Gastrocnemius medialis (tissue), 4 donors: ENCODE measurements at places on chromosomes 1 and 21. TPM values are rescaled to one million over a fixed set of nuclear protein-coding genes. Genes with fewer than 3 reads are reported as not detected.

DNA sequence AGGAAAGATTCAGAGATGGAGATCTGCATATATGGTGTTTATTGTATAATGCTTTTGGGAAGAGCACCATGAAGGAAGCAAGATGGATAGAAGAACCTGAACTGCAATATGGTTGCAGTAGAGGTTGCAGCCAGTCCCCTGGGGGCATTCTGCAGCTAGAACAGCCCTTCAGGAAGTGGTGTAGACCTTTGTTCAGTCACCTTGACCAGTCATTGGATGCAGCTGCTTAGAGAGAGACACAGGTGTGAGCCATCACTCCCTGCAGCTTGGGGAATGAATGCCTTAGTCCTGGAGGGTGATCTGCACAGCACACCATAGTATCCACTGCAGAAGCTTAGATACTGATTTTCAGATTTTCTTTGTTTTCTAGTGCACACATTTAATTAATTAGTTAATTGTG is 42.3 kb downstream of the NEK7 start:
- H3K27me3 ChIP-seq, result no peaks in the 10 kb centered on the region
- DNase-seq, result no peak
- no peaks in the 10 kb centered on the region for H3K36me3 ChIP-seq
- H3K4me1 ChIP-seq, result peaks cover 35% of the 10 kb centered on the region
- no peak overlapping the region for H3K27ac ChIP-seq

AKR7A2 gene
- 52.7 TPM for total RNA-seq

GBP2 gene
- total RNA-seq, result 75.6 TPM

DNA sequence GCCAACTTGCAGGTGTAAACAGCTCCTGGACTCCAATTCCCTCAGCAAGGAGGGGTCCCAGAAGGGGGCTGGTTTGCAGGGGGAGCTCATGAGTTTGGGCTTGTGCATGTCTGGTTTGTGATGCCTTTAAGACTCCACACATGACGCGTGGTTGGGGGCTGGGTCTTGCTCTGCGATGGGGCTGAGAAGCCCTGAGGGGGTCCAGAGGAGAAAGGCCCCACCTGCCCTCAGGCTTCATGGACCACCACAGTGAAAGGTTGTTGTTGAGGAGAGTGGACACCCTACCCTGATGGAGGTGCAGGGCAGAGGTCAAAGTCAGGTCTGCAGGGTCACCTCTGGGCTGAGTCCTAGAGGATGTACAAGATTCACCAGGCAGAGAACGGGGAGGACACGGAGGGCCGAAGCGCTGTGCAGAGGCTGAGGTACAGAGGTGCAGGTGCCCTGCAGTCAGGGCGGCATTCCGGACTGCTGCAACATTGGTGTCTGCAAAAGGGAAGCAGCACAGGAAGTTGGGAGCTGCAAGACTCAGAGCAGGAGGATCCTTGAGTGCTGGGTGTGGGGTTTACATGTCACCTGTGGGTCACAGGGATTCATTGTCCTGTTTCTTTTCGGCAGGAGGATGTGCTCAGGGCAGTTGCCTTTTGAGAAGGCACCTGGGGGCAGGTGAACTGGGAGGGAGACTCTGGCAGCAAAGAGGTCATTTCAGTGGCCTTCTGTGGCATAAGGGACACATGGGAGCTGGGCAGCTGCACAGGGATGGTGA is 399.4 kb downstream of the PTPRU start:
- DNase-seq, result no peak
- H3K4me1 ChIP-seq, result no peaks in the 10 kb centered on the region
- H3K36me3 ChIP-seq, result no peaks in the 10 kb centered on the region
- H3K27ac ChIP-seq, result no peak overlapping the region
- H3K27me3 ChIP-seq, result no peaks in the 10 kb centered on the region

- H3K4me3 ChIP-seq, result no peak overlapping the region
- no peaks in the 10 kb centered on the region for H3K27me3 ChIP-seq
- H3K36me3 ChIP-seq, result no peaks in the 10 kb centered on the region
- no peak for DNase-seq
- no peak overlapping the region for H3K27ac ChIP-seq
- no peaks in the 10 kb centered on the region for H3K4me1 ChIP-seq
Observed at GRCh38 chr1:21517161-21517589, 8.0 kb downstream of the ALPL start.

DNA sequence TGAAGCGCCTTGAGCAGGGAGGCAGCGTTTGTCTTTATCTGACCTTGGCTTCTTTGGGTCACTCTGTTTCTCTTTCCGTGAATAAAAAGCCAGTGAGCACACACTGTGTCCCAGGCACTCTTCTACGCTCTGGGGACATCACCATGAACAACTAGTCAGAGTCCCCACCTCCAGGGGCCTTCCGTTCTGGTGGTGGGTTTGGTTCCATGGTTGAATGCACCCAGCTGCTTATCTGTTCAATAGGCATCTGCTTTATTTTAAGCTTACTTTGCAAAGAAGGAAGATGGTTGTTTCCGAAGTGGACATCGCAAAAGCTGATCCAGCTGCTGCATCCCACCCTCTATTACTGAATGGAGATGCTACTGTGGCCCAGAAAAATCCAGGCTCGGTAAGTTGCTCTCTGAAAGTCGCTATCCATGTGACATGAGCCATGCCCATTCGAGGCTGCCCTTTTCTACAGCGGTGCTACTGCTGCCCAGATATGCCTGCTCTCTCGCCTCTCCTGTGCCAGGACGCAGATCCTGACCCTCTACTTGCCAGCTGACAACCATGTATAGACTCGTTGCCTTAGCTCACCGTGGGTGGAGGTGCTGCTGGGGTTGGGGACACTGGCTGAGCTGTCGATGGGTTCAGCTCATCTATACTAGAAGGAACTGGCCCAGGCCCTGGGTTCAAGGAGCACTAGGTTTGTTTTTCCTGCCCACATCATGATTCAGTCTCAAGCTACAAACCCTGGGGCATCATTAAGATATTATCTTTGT is 5.9 kb downstream of the MX1 start:
- H3K4me1 ChIP-seq, result no peaks in the 10 kb centered on the region
- H3K27ac ChIP-seq, result no peak overlapping the region
- DNase-seq, result no peak

DNA sequence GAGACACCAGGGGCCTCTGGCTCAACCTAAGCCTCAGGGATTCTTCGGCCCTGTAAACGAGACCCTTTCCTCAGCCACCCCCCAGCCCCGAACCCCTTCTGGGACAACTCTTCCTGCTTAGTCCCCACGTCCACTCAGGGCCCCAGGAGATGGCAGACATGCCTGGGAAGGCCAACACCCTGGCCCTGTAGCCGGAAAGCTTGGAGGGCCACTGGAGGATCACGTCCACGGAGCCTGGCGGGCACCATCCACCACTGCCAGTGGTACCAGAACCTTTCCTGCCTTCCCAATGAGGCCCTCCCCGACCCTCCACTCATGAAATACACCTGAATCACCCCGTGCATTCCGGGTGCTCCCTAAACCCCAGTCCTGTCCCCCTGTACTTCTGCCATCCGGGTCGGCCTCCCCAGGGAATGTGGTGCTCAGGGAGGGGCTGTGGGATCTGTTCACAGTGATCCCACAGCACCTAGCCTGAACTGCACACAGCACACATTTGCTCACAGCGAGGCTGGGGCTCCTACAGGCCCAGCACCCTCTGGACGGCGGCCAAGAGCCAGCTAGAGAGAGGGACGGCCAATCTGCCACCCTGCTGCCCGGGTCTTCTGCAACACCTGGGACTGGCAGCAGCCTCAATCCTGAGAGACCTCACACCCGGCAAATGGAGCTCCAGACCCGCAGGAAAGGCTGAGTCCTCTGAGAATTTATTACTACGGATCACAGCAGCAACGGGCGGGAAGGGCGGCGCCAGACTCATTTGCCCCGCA is 1.8 kb downstream of the AURKAIP1 start:
- no peaks in the 10 kb centered on the region for H3K36me3 ChIP-seq
- DNase-seq, result no peak
- no peak overlapping the region for H3K27ac ChIP-seq

DNA sequence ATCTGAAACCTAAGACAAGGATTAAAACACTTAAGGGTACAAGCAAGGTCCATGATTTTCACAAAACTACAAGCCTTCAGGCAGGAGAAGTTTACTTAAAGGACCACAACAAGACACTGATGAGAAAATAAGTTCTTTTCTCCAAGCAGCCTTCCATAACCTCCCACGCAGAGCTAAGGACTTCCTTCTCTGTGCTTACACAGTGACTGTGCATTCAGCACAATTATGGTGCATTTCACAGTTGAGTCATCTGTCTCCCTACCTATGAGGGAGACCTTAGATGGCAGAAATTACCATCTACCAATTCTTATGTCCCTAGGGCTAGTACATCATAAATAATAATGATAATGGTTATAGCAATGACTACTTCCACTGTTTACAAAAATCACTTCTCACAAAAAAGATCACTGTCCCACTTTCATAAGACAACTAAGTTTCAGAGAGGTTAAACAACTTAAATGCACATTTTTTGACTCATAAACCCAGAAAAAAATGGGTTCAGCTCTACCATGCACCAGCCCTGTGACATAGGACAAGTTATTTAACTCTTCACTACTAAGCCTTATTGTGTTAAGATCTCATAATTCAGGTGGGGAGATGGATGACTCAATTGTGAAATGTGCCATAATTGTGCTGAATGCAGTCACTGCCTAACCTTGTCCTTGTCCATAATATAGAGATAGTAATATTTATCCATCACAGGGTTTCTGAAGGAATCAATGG is 45.3 kb downstream of the TARBP1 start:
- peaks cover 12% of the 10 kb centered on the region for H3K4me1 ChIP-seq
- H3K4me3 ChIP-seq, result no peak overlapping the region
- H3K27ac ChIP-seq, result no peak overlapping the region
- no peaks in the 10 kb centered on the region for H3K27me3 ChIP-seq

DNA sequence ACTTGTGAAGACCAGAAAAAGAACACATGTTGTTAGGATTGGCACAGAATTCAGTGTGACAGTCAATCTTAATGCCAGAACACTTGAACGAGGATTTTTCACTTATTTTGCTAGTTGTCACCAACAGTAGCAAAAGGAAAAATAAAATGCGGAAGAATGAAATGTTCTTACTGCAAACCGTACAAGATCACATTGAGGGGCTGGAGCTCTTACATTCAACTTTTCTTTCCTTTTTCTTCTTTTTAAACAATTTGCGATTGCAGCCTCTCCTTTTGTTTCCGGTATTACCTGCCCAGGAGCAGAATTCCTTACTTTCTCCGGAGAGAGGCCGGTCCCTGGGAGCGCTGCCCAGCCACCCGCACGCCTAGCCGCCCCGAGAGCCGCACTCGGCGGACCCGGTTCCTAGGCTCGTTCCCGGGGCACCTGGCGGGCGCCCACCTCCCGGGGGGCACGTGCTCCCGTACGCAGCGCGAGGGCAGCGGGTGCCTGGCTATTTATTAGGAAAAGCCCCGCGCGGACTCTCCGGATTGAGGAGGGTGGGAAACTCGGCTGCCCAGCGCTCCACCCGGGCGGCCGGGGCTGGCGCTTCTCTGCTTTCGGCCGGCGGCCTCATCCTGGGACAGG is 1.2 kb upstream of the CAMTA1 start:
- no peaks in the 10 kb centered on the region for H3K27me3 ChIP-seq
- peak overlapping the region; percentile 88 for H3K4me3 ChIP-seq
- H3K4me1 ChIP-seq, result peaks cover 24% of the 10 kb centered on the region
- no peaks in the 10 kb centered on the region for H3K36me3 ChIP-seq

- no peaks in the 10 kb centered on the region for H3K27me3 ChIP-seq
- peaks cover 29% of the 10 kb centered on the region for H3K4me1 ChIP-seq
- H3K27ac ChIP-seq, result no peak overlapping the region
- H3K36me3 ChIP-seq, result no peaks in the 10 kb centered on the region
- H3K4me3 ChIP-seq, result no peak overlapping the region
- DNase-seq, result peak; percentile 41
Observed at GRCh38 chr1:205325334-205325884, 3.9 kb upstream of the NUAK2 start.

GRCh38 chr1:216771922-216772321 is 48.7 kb upstream of the ESRRG start:
- no peak overlapping the region for H3K27ac ChIP-seq
- no peak for DNase-seq
- no peaks in the 10 kb centered on the region for H3K27me3 ChIP-seq
- peaks cover 8% of the 10 kb centered on the region for H3K4me1 ChIP-seq
- H3K4me3 ChIP-seq, result no peak overlapping the region
- H3K36me3 ChIP-seq, result no peaks in the 10 kb centered on the region

ZRANB2 gene
- 23.2 TPM for total RNA-seq

DNA sequence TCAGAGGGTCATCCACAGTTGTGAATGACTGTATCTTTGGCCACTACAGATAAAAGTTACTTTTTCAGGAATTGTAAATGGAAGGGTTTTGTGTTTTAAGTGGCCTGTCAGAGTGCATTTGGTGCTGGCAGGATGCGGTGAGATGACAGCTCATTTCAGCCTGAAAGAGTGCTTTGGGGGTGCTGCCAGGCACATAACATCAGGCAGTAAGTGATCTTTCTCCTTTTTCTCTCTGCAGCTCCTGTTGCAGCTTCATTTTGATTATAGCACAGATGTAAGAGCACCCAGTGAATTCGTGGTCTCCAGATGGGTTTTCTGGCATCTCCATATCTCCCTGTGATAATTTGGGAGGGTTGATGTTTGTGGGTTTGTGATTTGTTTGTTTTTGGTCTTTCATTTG is 14.8 kb upstream of the FAM163A start:
- H3K4me3 ChIP-seq, result no peak overlapping the region
- no peaks in the 10 kb centered on the region for H3K27me3 ChIP-seq
- DNase-seq, result no peak
- no peaks in the 10 kb centered on the region for H3K36me3 ChIP-seq

AMY2A gene
- not detected for total RNA-seq

GRCh38 chr1:35345439-35345981 is 77.0 kb downstream of the ZMYM4 start:
- H3K27ac ChIP-seq, result no peak overlapping the region
- H3K4me3 ChIP-seq, result no peak overlapping the region
- H3K27me3 ChIP-seq, result no peaks in the 10 kb centered on the region
- peaks cover 15% of the 10 kb centered on the region for H3K4me1 ChIP-seq

- no peak overlapping the region for H3K27ac ChIP-seq
- no peak overlapping the region for H3K4me3 ChIP-seq
- DNase-seq, result no peak
- no peaks in the 10 kb centered on the region for H3K4me1 ChIP-seq
- H3K36me3 ChIP-seq, result no peaks in the 10 kb centered on the region
Observed at GRCh38 chr1:89708751-89709375, 75.9 kb downstream of the LRRC8C start.

DNA sequence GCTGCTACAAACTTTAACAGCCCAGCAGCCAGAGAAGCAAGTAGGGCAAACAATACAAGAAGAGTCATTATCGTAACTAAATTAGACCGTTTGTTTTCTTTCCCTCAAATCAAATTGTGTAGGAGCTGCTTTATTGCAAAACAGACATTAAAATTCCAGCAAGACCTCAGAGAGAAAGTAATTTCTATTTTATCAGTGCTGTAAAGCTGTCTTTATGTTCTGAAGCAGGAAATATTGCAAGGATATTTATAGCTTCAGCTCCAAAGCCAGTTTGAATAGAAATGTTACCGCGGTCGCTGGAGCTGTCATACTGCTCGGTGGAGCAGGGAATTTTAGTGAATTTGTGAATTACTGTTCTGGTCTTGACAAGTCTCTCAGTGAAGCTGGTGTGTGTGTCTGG is 503.8 kb upstream of the PLXNA2 start:
- no peaks in the 10 kb centered on the region for H3K36me3 ChIP-seq
- H3K27ac ChIP-seq, result no peak overlapping the region
- no peaks in the 10 kb centered on the region for H3K4me1 ChIP-seq
- no peak for DNase-seq
